Stimulated activated CD8-positive, alpha-beta memory T cell treated with anti-CD3 and anti-CD28 coated beads, Interleukin-12 subunit alpha, Interleukin-12 subunit beta, amount 100 ng/mL, for 1 hour (primary cell): ENCODE measurements at places on chromosomes 16 and 17.

GRCh38 chr16:89690392-89690901 lies 4.0 kb downstream of the CDK10 start:
- DNase-seq: no peak

DNA sequence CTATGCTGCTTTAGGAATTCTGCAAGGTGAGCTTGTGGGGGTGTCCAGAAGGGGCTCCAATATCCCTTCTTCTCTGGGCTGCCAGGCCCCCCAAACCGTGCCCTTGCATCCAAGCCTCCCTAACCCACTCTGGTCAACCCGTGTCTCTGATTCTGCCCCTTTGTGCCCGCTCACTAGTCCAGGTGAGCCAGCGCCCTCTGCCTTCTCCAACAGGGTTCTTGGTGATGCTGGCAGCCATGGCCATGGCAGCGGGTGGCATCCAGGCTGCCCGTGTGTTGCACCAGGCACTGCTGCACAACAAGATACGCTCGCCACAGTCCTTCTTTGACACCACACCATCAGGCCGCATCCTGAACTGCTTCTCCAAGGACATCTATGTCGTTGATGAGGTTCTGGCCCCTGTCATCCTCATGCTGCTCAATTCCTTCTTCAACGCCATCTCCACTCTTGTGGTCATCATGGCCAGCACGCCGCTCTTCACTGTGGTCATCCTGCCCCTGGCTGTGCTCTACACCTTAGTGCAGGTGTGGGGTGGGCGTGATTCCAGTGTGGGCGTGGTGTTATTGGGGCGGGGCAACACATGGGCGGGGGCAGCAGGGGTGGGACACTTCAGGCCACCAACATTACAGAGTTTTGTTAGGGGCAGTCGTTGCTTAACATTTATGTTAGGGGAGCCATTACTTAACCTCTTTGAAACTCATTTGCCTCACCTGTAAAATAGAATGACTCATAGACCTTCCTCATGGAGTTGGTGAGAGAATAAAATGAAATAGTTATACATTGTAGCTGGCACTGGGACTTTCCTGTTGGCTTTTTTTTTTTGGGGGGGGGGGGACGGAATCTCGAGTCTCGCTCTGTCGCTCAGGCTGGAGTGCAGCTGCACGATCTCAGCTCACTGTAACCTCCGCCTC lies 31.4 kb downstream of the ANKRD40 start:
- DNase-seq: no peak

- DNase-seq: no peak
Measured at GRCh38 chr17:5877948-5878347, 192.2 kb upstream of the WSCD1 start.

GRCh38 chr16:740764-741505 lies at the start of gene CIAO3:
Gene CIAO3, minus strand, starts transcription at chr16:740997. Its CDS starts 12 bp downstream, at chr16:740985.
- peak; percentile 90 for DNase-seq

DNA sequence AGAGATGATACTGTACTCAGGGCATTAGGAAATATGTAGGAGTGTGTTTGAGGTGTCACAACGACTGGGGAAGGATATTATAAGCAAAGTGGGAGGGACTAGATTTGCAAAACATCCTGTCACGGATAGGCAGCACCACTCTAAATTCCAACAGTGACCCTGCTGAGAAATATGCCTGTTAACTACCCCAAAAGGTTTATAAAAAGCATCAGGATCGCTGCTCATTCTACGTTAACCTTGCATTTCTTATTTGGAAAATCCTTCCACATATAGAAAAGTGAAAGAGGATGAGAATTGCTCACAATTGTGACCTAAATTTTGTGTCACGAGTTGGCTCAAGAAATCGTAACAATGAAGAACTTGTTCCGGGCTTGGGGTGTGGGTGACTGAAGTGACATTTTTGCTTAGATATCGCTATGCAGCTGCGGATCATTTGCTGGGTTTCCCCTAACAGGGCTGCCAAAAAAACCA lies 51.6 kb downstream of the N4BP1 start:
- DNase-seq: no peak

GRCh38 chr17:41553176-41553575 lies 18.7 kb downstream of the KRT9 start:
- no peak for DNase-seq

DNA sequence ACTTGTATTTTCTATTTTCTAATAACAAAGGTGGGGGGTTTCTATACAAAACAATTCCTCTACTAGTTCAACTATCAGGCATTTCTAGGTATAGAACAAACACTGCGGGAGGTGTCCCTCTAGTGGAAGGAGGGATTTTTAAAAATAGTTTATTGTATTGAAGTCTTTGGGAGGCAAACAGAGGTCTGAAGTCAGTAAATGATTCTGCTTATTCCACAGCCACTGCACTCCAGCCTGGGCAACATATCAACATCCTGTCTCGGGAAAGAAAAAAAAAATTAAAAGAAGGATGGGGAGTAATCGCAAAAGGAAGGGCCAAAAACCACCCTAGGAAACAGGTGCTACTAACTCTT lies 648 bp upstream of the ERCC4 start:
- no peak for DNase-seq

DNA sequence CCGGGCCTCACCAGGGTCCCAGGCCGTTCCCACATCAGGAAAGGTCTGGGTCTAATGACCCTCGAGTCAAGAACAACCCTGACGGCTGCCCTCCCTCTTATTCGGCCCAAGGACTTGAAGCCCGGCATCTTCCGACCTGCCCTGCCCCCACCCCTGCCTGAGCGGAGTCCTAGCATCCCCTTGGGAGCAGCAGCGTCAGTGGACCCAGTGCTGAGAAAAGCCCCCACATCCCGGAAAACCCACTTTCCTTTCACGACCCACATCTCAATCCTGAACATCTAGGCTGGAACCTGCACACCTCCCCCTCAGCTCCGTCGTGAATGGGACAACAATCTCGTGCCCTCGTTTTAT lies 769 bp downstream of the TMEM88 start:
- no peak for DNase-seq

GRCh38 chr16:89581045-89581695 lies 5.6 kb downstream of the CPNE7 start:
- no peak for DNase-seq

DNA sequence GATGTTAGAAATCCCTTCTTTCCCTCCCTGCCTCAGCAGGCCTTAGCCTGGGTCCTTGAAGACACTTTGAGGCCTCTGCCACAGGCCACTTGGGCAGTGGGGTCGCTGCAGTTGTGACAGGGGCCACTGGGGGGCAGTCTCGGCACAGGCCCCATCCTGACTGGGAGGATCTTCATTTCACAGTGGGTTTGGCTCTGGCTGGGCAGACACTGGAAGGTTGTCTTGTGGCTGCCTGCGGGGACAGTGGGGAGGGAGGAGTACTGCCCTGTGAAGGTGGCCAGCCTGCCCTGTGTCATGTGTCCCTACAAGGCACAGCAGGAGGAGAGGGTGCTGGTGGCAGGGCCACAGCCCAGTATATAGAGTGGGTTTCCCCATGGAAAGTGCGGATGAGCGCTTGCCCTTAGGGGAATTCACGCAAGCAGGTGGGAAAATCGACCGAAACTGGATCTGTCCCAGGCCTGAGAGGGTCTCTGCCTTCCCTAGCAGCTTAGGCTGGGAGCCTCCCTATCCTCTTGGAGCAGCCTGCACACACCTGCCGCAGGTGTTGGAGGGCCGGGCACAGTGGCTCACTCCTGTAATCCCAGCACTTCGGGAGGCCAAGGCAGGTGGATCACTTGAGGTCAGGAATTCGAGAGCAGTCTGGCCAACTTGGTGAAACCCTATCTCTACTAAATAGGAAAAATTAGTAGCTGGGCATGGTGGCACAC lies 28.8 kb downstream of the GINS2 start:
- DNase-seq: peak; percentile 34

- DNase-seq: no peak
Measured at GRCh38 chr17:39057701-39058206, 90.6 kb upstream of the FBXO47 start.
